Hematopoietic multipotent progenitor cell treated with erythropoietin and hydrocortisone succinate and interleukin-3 and kit ligand, for 4 days (in vitro differentiated cells): ENCODE measurements at places on chromosomes 2 and 18.
A peak's percentile ranks its signal among the peaks of the same experiment; 100 is the strongest.

- peak; percentile 68 for DNase-seq
Measured at GRCh38 chr2:226215902-226216503, 583.6 kb downstream of the IRS1 start.

GRCh38 chr18:46319783-46320182, 215.6 kb downstream of the HAUS1 start:
- DNase-seq, result no peak

- DNase-seq, result no peak
Measured at GRCh38 chr2:85194780-85195480, 61.7 kb downstream of the TCF7L1 start.

DNA sequence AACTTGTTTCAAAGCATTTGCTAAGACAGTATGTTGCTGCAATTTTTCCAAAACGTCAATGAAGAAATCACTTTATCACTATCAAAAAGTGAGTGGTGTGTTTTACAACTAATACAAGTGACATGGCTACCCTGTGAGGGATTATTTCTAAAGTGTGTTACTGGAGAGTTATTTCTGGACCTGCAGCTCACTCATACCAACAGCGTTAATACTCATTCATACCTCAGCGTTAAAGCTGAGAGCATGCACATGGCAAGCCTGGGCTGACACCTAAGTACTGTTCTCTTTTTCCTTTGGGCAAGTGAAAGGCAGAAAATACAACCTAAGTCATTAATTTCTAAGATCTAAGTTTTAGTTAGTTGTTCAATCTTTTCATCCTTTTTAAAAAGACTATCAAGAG, 13.0 kb upstream of the MRPL19 start:
- DNase-seq, result no peak

GRCh38 chr18:28009589-28009988, 167.3 kb downstream of the CDH2 start:
- peak; percentile 1 for DNase-seq

DNA sequence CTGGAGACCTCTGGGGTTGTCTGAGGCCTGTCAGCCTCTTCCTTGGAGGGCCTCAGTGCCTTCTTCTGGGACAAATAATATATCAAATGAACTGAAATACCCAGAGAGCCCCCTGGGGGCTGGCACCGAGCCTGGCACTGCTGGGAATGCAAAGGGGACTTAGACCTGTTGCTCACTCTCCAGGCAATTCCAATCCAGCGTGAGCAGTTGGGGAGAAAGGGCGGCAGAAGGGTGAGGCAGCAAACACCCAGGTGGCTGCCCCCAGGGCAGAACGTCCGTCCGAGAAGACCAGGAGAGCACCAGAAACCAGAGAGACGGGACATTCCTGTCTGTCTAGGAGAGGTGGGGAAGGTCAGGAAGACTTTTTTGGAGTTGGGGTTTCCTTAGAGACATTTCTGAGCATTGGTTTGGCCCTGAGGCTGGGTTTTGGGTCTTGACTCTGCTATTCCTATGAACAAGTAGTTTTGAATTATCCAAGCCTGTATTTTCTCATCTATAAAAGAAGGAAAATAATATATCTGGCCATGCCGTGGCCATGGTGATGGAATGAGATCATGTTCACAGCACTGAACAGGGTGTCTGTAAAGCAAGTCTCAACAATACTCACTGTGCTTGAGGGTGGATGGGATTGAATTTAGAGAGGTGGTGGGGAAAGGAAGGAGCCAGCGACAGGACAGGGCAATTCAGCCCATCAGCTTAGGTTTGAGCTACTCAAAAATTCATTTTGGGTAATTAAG, 44.3 kb upstream of the ZBTB7C start:
- DNase-seq, result no peak

DNA sequence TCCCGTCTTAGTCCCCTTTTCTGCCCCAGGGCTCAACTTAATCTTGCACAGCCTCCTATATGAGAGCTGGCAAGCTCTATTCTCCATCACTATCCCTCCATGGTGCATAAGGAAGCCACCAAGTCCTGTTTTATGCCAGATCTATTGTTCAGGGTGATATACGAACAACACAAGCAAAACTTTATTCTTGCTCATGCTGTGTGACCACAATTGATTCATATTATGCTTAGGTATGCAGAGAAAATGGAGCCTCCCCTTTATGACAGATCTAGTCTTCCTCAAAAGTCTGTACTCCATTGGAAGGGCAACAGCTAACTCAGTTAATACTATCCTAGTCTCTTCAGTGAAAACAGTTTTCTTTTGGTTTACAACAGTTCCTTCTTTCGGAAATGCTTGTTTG, 94.0 kb upstream of the STON1 start:
- no peak for DNase-seq

GRCh38 chr18:60385693-60386092, 13.1 kb upstream of the MC4R start:
- no peak for DNase-seq

GRCh38 chr2:158502974-158503373, 46.2 kb downstream of the PKP4 start:
- DNase-seq, result no peak

DNA sequence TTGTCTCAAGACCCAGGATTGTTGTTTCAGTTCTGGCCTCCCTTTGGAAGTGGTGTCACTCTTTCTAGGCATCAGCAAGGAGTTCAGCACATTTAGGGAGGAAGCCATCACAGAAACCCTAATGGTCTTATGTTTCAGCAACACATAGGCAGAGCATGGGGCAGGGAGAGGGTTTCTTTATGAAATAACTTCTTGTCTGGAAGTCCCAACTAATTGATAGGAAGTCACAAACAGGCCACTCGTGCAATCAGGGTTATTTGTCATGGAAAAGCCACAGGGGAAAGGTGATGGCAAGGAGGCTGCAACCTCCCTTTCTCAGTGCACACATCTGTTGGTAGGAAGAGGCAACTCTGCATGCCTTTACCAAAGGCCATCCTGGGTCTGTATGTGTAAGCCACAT, 103.0 kb downstream of the BCL11A start:
- no peak for DNase-seq

DNA sequence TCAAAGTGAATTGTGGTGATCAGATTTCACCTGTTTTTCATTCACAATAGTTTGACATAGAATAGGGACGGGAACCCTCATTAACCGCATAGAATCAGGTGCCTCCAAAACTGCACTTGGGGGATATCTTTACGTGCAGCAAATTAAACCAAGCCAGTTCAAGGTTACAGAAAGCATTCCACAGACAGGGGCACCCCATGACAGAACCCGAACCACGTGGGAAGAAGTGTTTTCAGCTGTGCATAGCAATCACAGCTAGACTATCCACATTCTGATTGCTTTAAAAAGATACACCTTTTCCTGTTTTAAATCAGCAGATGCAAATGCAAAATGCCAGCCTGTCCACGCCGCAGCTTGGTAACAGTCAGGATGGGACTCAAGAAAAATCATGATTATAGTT, 205.8 kb downstream of the ANAPC1 start:
- no peak for DNase-seq

GRCh38 chr18:37944700-37945270, 379.2 kb upstream of the CELF4 start:
- no peak for DNase-seq

GRCh38 chr18:80124131-80124530, 15.1 kb downstream of the ADNP2 start:
- no peak for DNase-seq

- no peak for DNase-seq
Measured at GRCh38 chr18:22848615-22849014, 84.5 kb upstream of the RBBP8 start.

- DNase-seq, result peak; percentile 23
Measured at GRCh38 chr2:239519089-239519920, 118.5 kb upstream of the HDAC4 start.

DNA sequence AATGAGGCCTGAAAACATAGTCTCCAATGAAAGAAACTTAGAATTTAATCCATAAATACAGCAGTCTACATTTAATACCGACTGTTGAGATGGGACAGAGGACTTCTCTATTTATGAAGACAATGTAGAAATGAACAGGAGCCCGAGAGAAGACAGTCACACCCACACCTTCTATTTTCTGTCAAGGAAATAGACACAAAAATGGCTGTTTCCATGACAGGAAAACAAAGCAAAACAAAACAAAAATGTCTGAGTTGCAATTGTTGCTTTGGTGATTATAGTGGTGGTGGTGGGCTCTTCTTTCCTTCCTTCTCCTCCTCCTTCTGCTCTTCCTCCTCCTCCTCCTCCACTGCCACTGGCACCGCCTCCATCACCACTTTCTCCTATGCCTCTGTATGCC, 72.3 kb upstream of the CCDC68 start:
- no peak for DNase-seq

GRCh38 chr2:159229476-159230144, 56.9 kb downstream of the WDSUB1 start:
- no peak for DNase-seq

- DNase-seq, result no peak
Measured at GRCh38 chr2:16620590-16620989, 45.0 kb downstream of the CYRIA start.

- no peak for DNase-seq
Measured at GRCh38 chr2:196284144-196284844, 112.9 kb upstream of the STK17B start.
